G401 (cell line): ENCODE measurements at places on chromosomes 12 and 14.

- no peak for DNase-seq
These were observed 72.9 kb upstream of the C14orf180 start for GRCh38 chr14:104506461-104507253.

DNA sequence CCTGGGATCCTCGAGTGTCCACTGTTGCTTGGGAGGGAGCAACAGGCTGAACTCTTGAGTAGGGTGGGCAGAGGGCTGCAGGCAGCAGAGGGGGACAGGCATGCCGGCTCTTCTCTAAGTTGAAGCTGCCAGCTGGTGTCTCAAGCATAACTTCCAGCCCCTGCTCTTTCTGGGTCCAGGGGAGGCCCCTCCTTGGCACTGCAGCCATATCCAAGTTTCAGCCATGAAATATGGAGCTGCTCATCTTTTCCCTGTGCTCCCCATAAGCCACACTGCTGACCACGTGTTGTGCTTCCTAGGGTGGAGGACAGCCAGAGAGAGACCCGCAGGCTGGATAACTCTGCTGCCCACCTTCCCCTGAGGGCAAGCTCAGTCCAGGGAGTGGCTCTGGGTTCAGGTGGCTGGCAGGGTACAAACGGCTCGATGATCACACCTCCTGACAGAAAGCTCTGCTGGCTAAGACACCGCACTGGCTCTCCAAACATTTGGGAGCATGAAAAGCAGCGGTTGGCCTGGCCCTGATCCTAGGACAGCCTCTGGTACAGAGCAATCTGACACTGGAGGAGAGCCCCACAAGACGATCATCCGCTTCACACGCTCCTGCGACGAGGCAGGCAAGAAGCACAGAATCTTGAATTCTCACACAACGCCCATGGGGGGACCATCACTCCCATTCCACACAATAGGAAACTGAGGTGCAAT, 79.6 kb downstream of the PITPNM2 start:
- DNase-seq: no peak

- DNase-seq: no peak
These were observed 12.4 kb upstream of the P2RX7 start for GRCh38 chr12:121120323-121120722.

- DNase-seq: no peak
These were observed 192.2 kb downstream of the SYT1 start for GRCh38 chr12:79056775-79057174.

GRCh38 chr12:132286912-132287311, 42.5 kb downstream of the GALNT9 start:
- no peak for DNase-seq

- DNase-seq: no peak
These were observed 70.8 kb downstream of the SCN8A start for GRCh38 chr12:51661836-51662235.

GRCh38 chr12:102061096-102061559, 663 bp downstream of the WASHC3 start:
- DNase-seq: no peak

DNA sequence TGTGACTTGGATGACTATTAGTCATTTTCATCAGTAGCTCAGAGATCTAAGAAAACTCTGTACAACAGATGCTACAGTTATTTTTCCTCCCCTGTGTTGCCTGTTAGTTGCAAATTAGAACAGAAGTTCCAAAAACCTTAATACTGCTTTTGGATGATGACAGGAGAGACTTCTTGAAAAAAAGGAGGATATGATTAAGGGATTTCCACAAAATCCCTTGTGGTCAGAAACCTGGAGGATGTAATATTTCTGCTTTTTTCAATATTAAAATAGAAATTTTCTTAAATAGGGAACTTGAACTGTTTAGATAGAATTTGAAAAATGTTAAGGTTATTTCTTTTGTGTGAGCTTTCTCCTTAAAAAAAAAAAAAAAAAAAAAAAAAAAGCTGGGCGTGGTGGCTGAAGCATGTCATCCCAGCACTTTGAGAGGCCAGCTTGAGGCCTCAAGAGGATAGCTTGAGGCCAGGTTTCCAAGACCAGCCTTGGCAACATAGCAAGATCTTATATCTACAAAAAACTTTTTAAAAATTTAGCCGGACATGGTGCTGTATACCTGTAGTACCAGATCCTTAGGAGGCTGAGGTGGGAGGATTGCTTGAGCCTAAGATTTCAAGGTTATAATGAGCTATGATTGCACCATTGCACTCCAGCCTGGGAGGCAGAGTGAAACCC, 14.1 kb downstream of the CMAS start:
- no peak for DNase-seq

DNA sequence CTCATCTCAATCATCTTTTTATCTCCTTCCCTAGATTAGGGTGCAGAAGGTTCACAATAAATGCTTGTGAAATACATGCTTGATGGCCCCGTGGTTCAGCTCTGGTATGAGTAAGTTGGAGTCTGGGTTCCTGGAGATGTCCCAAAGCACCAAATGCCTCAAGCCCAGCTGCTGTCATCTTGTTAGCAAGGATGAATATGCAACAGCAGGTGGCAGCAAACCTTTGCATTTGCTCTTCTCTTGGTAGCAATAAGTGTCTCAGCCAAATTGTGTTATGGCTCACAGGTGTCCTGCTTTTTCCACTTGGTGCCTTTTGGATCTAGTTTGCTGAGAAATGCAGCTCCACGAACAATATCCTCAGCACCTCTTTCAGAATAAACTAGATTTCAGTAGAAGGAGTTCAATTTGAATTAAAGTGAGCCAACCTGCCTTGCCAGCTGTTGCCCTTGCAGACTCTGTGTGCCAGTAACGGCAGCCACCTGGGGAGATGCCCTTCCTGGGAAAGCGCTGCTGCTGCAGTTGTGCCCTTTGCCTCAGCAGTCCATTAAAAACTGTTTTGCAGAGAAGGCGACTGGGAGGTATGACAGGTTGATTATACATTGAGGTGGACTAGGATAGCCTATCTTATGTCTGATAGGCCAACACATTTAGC, 417.3 kb downstream of the SNAPC1 start:
- DNase-seq: peak; percentile 64

DNA sequence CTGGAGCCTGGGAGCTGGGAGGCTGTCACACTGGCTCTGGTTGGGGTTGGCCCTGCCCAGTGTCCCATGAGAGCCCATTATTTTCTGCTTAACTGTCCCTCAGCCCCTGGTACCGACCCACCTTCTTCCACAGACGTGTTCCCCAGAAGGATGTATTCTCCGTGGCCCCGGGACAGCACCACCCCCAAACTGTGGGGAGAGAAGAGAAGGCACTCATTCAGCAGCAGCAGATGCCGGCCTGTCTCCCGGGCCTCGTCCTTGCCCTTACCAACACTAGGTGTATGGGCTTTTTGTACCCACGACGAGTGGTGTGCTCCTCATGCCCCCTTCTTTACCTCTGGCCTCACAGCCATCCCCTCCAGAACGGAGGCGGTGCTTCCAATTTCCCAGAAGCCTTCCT, 38.1 kb downstream of the LRTM2 start:
- DNase-seq: no peak

GRCh38 chr12:98578392-98578791, 15.1 kb upstream of the SLC25A3 start:
- no peak for DNase-seq

- DNase-seq: no peak
These were observed 554.9 kb downstream of the NRXN3 start for GRCh38 chr14:78725086-78725485.
